Stimulated activated CD4-positive, alpha-beta T cell treated with anti-CD3 and anti-CD28 coated beads, Interleukin-15, amount 100 ng/mL, for 1 hour (primary cell): ENCODE measurements at places on chromosomes 12 and 14.

- no peak for DNase-seq
Observed at GRCh38 chr12:96261557-96261956, 67.4 kb downstream of the ELK3 start.

DNA sequence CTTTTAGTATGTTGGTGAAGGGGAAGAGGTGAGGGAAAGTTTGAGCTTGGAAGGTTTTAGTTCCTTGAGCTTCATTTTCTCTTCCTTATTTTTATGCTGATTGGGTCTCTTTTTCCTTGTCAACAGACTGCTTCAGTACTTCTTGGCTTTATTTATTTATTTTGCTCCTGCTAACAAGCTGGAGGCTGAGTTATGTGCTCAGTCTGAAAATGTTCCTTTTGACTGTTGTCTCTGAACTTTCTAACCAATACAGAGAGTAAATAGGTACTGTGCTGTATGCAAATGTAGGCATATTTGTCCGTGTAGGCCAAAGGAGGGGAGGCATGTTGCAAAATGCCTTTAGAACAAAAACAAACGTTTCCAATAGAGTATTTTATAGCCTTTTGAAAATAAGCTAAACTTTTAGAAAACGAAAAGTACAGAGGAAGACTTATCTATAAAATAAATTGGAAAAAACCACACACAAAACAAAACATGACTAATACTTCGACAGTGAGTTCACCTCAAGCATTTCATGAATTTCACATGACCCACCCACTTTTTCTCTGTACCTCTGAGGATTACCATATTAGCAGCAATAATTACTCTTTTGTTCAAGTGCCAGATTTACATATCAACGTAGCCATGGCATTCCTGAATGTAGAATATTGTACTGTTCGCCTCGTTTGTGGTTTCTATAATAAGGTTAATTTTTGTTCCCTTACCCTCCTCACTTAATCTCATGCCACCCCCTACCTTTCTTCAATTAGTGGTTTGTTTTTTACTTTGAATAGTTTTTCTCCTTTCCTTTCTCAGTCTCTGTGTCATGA, 4.7 kb upstream of the CREBL2 start:
- no peak for DNase-seq

DNA sequence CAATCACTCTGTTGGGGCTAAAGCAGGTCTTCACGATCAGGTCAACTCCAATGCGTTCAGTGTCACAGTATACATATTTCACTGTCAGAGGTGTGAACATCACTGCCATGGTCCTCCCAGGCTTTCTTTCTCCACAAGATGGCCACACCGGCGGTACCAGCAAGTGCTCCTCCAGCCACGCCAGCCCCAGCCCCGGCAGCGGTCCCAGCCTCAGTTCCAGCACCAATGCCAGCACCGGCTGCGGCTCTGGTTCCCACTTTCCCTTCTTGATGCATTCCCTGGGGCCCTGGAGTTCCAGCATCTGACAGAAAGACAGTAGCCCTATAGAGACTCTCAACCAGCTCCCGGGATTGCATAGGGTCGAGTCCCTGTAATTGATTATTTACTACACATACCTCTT, 10.9 kb upstream of the KCNA5 start:
- no peak for DNase-seq

- DNase-seq = no peak
Observed at GRCh38 chr12:116263844-116264243, 13.6 kb downstream of the MED13L start.

DNA sequence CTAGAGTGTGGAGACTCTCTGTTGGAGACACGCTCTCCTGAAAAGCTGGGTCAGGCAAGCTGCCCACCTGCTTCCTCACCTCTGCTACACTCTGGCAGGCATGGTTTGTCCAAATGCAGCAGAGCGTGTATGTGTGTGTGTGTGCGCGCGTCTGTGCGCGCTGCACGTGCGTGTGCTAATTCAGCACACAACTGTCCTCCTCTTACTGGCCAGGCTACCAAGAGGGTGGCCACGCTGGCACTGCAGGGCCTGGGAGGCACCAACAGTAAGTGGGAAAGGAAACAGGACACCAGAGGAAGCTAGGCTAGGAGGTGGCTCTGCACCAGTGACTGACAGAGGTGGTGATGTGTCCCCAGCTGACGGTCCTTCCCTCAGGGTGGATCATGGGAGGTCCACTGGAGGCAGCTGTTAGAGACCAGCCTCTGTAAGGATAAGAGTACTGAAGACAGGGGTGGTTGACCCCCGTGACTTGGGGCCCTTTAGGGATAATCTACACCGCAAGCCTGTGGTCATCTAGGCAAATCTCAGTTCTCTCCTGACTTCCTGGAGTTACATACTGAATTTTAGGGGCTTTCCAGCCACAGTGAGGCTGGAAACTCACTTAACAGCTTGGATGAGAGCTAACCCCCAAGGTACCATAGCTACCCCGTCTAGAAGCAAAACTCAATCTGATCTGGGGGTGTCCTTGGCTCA, 15.6 kb upstream of the TFCP2 start:
- no peak for DNase-seq

DNA sequence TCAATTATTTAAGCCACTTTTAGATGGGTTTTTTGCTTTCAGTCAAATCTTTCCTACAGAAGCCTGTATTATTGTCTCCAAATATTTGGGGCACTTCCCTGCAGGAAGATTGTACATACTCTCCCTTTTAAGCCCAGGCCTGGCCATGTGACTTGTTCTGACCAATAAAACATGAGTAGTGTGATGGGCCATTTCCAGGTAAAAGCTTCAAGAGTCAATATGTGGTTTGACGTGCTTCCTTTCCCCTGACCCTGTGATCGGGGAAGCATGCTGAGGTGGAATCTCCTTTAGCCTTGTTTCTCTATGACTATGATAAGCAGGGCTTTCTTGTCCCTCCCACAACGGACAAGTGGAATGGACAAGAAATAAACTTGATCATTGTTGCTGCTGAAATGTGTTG, 14.2 kb upstream of the NIN start:
- no peak for DNase-seq

- DNase-seq = no peak
Observed at GRCh38 chr12:2963760-2964292, 4.6 kb downstream of the TEAD4 start.

GRCh38 chr14:33035416-33036194, 96.9 kb downstream of the NPAS3 start:
- DNase-seq = no peak

DNA sequence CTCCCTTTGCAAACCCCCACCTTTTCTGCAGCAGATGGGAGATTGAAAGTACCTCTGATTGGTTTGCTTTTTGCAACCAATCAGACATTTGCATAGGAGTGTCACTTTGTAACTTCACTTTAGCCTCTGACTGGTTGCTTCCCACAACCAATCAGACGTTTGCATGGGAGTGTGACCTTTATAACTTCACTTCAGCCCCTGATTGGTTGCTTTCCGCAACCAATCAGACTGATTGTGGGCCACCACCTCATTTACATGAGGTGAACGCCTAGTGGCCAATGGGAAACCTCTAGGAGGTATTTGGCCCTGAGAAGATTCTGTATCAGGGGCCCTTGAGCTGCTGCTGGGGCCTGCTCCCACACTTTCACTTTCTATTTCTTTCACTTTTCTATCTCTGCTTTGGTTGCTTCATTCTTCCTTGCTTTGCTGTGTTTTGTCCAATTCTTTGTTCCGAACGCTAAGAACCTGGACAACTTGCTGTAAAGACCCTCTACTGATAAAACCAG, 106.0 kb upstream of the PRICKLE1 start:
- no peak for DNase-seq

DNA sequence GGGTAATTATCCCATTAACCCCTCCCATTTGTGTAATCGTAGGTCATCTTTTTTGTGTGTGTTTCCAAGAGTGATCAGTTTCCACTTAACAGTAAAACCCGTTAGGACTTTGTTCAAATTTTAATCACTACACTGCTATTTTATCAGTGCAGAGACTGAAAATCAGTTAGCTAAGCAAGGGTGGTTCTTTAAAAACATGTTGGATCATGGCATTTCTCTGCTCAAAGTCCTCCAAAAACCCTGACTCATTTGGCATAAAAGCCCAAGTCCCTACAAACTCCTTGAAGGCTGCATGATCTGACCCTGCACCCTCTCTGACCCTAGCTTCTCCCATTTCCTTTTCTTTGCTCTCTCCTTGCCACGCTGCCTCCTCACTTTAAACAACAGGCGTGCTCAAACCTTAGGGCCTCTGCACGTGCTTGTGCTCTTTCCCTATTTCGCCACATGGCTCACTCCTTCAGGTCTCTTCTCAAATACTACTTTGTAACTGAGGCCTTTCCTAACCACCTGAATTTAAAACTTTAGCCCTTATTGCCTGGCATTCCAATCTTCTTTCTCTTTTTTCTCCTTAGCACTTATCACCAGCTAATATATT, 13.2 kb upstream of the OVCH1 start:
- DNase-seq = no peak

- no peak for DNase-seq
Observed at GRCh38 chr14:104356020-104356737, 217.8 kb downstream of the KIF26A start.

- DNase-seq = no peak
Observed at GRCh38 chr12:84436134-84436533, 476.5 kb downstream of the SLC6A15 start.

- no peak for DNase-seq
Observed at GRCh38 chr12:108967869-108968540, 52.9 kb downstream of the SVOP start.

DNA sequence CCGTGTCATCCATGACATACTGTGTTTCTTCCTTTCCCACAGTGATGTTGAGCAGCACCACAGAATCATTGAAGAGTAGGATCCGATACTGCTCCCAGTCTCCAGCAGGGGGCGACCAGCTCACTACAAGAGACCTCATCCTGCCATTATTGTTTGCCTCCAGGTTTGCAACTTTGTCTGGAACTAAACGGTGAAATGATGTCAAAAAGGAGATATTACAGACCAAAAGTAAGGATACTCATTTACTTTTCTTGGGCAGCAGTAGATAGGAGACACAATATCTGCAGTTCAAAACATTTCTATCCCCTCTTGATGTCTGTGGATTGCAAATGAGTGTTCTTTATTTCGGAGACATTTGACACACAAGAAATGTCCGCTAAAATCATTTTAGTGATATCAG, 47.2 kb downstream of the PTPRB start:
- DNase-seq = no peak

DNA sequence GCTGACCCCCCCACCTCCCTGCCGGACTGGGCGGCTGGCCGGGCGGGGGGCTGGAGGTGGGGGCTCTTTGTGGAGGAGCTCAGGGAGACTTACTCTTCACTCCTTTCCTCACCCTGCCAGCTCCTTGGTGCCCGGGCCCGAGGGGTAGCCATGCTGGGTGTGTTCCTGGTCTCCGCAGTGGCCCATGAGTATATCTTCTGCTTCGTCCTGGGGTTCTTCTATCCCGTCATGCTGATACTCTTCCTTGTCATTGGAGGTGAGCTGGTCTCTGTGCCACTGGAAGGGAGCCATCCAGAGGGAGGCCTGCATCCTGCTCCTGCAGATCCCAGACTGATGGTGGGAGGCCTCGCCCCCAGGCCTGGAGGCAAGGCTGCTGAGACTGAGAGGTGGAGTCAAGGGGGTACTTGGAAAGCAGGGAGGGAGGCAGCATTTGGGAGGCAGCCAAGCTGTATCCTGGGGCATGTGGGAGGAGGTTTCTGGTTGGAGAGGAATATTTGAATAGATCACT, 19.7 kb downstream of the SOAT2 start:
- no peak for DNase-seq

- DNase-seq = no peak
Observed at GRCh38 chr14:93121030-93121834, 5.5 kb upstream of the ITPK1 start.

- DNase-seq = no peak
Observed at GRCh38 chr14:24313913-24314312, 2.6 kb downstream of the LTB4R start.

GRCh38 chr14:52860910-52861309, 69.5 kb upstream of the GNPNAT1 start:
- DNase-seq = no peak

DNA sequence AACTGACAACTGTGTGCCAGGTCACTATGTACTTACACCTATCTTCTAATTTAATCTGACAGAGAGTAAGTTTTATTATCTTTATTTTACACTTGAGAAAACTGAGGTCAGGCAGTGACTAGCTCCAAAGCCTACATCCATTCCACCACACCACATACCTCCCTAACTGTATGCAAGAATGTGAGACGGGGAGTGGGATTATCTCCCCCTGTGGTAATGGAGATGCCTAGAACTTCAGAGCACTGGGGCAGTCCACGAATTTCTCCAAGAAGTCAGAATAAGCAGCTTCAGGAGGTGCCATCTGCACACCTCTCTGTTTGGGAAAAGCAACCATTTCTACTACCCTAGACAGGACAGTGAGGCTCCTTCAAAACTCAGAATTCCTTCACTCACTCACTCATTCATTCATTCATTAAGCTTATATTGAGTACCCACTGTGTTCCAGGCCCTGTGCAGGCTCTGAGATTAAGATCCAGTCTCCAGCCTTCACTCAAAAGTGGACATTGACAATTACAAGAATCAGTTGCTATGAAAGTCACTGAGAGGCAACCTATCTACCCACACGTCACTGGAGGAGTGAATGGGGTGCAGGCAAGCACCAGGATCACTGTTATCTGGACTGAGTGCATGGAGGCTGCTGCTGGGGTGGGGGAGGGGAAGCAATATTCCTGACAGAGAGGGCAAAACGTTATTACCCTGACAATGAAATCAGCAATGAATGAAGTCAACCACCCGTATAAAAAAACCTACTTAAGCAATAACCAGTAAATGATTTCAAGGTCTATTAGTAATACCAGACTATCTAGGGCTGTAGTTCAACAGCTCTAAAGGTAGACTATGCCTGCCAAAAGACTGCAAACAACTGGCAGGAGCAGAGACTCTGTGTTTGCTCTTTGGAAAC, 18.0 kb downstream of the SLC7A7 start:
- no peak for DNase-seq

GRCh38 chr12:12278899-12279298, 12.1 kb upstream of the LRP6 start:
- no peak for DNase-seq

DNA sequence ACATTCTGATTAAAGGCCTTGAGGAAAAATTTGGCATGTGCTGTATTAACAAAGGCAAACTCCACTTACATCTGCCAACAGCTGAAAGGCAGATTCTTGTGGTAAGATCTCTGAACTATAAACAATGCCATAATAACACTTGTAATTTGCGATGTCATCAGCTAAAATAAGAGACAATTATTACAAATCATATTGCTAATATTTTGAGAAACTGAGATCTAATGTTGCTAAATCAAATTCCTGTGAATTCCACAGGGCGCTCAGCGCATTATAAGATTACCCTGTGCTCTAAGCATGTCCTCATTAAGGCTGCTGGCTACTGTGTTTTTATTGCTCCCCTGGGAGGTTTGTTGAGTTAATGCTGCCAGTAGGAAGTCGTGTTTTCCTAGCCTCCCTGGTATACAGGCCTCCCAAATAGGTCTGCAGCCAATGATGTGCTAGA, 244.8 kb downstream of the DACT1 start:
- no peak for DNase-seq

GRCh38 chr12:24111086-24111485, 161.6 kb upstream of the SOX5 start:
- no peak for DNase-seq

DNA sequence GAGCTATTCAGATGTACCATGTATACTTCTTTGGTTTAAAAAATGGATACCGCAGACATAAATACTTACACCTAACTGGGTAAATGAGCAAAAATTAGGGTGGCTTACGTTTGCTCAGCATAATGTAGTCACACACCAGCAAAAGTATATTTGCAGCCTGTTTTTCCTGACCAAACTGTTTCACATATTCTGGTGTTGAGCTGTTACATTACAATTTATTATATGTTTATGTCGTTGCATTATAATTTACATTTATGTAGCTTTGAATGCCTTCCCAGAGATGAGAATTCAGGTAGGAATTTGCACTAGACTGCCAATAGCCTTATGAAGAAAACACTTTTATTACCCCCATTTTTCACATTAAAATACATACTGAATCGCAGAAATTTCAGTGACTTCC, 183.3 kb downstream of the PTPRO start:
- DNase-seq = no peak
